ENCODE measurements at places on chromosomes 1 and 21. TPM values are rescaled to one million over a fixed set of nuclear protein-coding genes. Genes with fewer than 3 reads are reported as not detected.

DNA sequence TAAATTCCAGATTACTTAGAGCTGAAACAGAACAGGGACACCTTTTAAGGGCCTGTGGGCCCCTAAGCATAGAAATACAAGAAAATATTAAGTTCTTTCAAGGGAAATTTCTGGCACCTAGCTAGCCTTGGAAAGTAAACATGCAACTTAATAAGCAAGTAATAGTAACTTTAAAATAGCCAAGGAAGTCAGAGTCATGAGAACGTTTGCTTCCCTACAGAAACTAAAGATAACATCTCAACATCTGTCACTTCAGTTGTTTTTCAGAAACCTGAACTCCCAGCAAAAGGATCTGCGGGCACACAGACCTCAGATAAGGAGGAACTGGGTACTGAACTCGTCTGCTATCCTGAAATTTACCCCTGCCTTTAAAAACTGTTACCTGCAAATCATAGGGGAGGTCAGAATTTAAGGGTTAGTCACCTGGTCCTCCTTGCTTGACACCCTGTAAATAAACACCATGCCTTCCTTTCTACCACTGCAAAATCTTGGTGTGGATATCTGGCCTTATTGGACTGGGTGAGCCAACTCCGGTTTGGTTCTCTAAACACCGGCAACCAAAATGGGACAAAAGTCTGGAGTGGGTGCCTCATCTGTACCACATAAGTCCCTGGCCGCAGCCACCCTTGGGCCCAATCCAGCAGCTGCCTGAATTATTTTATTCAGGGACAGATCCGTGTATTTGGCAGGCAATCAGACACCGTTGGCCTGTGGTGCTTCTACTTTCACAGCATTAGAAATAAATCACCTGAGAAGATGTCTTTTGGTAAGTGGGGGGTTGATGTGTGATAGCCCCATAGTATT lies 27.9 kb downstream of the NRDC start:
- DNase-seq = no peak

GRCh38 chr1:156676114-156676819 lies 940 bp downstream of the NES start:
- DNase-seq = no peak

- no peak for DNase-seq
These were observed 110.4 kb downstream of the PDE9A start for GRCh38 chr21:42763581-42764442.

Gene PLPP3
- 127 TPM for polyA plus RNA-seq

- DNase-seq = no peak
These were observed 16.1 kb upstream of the FMOD start for GRCh38 chr1:203367057-203367456.

GRCh38 chr1:27299385-27300271 lies 22.3 kb upstream of the TMEM222 start:
- peak; percentile 73 for DNase-seq
